ENCODE measurements at places on chromosomes 6 and 20.

- no peak for DNase-seq
Observed at GRCh38 chr6:89144354-89144906, 1.4 kb upstream of the PM20D2 start.

DNA sequence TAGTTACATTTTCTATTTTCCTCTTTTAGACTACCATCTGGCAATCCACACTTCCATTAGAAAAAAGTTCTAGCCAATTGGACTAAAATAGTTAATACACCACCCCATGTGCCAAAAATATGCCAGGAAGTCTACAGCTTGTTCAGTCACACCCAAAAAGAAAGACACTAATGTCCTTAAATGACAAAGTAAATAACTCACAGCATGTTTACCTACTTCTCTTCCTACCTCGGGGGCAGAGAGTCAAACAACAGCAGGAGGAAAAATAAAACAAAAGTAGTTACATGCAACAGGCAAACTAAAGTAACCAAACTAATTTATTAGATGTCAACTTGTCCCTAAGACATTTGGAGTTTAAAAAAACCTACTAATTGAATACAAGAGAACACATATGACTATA, 57.0 kb downstream of the UBE3D start:
- DNase-seq, result no peak

DNA sequence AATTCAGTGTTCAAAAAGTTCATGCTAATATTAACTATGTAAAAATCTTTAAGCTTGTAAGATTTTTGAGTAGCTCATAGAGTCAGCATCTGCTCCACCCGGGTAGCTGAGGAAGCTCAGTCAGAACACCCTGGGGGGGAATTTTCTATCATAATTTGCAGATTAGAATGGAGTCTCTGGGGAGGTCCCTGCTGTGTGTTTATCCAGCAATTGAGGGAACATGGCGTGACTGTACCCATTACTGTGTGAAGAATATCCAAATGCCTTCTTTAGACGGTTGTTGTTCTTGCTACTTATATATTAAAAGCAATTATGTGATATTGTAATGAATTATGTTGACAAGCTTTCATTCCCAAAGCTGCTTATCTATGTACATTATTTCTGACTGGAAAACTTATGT, 64.8 kb downstream of the AIG1 start:
- no peak for DNase-seq

DNA sequence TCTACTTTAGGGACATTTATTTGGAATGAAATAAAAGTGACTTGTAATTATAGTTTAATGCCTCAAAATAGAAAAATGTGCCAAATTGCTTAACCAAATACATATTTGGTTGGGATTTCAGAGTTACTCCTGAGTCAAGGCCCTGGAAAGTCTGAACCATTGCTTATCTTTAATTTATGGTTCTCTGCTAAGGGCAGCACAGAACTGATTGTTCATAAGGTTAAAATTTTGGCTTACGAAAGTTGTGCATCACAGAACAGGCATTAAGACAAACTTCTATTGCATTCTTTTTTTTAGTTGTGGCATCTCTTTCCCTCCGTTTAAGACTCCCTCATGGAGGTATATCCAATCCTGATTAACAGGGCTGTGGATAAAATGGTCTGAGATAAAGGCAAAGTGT, 92.2 kb upstream of the TENT5A start:
- no peak for DNase-seq

- DNase-seq, result no peak
Observed at GRCh38 chr6:108133594-108134179, 32.1 kb upstream of the NR2E1 start.

DNA sequence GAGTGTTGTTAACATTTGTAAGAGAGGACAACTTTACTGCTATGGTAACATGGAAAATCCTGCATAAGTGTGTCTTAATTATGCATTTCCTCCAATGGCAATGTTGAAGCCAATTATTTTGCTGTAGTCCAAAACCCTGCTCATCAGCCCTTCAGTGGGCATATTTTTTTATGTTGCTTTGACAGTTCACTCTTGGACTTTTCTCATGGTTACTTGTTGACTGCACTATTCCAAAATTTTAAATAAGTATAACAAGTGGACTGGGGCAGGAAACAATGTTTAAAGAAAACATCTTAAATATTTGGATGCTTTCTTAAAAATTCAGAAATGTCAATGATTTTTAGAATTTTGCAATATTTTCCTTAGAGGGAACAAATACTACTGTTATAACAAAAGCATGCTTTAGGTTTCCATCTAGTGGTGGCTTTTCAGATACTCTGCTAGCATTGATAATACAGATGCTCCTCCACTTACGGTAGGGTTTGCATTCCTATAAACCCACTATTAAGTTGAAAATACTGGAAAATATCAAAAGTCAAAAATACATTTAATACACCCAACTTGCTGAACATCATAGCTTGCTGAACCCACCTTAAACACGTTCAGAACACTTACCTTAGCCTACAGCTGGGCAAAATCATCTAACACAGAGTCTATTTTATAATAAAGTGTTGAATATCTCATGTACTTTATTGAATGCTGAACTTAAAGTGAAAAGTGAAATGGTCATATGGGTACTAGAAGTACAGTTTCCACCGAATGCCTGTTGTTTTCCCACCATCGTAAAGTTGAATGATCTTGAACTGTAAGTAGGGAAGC, 86.4 kb downstream of the ADGRG6 start:
- no peak for DNase-seq

GRCh38 chr6:141736104-141736503, 396.6 kb upstream of the GJE1 start:
- DNase-seq, result no peak

DNA sequence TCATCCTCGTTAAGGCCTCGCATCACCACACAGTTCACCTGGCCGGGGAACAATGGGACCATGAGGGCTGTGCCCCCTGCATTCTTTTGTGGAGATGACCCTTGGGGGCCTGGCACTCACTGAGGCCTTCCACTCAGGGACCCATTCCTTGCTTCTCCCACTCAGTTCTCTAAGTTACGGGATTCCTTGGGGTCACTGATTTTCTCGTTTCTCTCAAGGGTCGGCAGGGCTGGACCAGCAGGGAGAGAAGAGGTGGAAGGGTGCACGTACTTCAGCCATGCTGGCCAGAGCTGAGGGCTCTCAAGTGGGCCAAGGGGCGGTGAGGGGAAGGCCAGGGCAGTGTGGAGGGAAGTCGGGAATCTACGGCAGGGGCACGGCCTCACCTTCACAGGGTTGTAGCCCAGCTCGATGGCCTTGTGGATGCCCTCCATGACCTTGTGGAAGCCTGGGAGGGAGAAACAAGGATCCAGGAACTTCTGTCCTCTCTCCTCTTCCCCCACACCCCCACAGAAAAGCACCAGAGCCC, 20.8 kb downstream of the MOCS1 start:
- DNase-seq, result no peak

GRCh38 chr6:132733283-132733682, 19.4 kb upstream of the VNN1 start:
- no peak for DNase-seq

DNA sequence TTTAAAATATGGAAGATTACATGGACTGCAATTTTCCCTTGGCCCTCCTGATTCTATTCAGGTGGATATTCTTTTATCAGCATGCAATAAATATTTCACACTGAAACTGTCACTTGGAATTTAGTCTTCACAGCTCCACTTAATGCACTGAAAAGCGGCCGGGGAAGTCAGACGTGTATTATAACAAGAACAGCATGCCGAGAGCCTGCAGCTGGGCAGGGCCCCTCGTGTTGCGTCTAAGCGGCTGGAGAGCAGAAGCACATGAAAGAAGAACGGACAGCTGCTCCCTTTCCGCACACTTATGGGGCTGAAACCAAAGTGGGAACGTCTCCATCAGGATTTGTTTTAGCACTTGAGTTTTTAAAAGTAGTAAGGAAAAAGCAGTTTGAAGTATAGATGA, 57.2 kb downstream of the LYRM4 start:
- no peak for DNase-seq

DNA sequence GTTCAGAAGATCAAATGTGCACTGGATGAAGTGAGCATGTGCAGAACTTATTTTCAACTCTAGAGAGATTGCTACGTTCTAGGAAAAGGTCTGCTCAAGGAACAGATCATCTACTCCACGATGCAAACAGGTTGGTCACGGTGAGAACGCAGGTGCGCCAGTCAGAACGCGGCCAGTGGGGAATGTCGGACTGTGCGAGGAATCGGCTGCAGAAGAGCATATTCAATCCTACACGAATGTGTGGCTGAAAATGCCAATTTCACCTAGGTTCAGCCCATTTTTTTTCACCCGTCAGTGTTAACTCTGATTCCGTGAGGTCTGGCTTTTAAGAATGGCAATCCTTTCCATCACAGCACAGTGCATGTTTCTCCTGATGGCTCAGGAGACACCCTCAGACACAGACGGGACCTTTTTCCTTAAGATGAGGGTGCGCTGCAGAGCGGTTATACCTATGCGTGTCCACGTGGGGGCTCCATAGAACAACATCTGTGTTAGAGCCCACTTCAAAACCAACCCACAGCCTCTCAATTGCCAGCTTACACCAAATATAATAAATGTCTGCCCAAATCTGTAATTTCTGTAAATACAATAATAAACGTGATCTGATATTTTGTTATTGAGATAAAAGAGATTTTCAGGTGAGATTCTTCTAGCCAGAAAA, 250.4 kb downstream of the FOXA2 start:
- DNase-seq, result no peak

DNA sequence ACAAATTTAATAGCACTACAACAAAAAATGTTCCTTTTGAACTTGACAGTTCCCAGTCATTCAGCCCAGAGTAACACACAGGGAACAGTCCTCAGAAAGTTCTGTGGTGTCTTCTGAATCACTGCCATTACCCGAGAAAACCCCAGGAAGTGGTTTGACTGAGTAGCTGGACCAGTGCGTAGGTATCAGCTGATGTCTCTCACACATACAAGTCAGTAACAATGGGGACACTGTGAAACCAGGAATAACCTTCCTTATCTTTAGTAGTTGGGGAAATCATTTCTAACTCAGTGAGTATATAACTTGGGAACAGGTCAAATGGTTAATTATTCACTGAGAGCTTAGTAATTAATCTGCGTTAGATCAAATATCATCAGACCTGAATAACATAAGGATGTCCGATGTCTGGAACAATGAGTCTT, 73.1 kb downstream of the HIVEP2 start:
- peak; percentile 34 for DNase-seq

GRCh38 chr6:148105695-148106094, 236.9 kb upstream of the SASH1 start:
- DNase-seq, result no peak

DNA sequence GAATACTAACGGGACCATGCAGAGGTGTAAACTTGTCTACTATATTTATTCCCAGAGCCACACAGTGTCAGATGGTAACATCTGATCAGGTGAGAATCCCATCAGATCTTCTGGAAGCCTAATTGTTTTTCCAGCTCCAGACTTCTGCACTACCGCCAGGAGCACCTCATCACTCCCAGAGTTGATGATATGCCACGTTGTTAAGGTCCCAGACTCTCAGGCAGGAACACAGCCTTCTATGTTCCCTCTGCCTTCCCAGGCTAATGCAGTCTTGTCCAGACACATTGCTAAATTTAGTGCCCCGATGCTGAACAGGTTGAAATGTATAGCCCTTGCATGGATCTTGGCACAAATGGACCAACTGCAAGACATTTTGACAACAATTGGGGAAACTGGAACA, 86.2 kb downstream of the PROKR2 start:
- DNase-seq, result no peak

DNA sequence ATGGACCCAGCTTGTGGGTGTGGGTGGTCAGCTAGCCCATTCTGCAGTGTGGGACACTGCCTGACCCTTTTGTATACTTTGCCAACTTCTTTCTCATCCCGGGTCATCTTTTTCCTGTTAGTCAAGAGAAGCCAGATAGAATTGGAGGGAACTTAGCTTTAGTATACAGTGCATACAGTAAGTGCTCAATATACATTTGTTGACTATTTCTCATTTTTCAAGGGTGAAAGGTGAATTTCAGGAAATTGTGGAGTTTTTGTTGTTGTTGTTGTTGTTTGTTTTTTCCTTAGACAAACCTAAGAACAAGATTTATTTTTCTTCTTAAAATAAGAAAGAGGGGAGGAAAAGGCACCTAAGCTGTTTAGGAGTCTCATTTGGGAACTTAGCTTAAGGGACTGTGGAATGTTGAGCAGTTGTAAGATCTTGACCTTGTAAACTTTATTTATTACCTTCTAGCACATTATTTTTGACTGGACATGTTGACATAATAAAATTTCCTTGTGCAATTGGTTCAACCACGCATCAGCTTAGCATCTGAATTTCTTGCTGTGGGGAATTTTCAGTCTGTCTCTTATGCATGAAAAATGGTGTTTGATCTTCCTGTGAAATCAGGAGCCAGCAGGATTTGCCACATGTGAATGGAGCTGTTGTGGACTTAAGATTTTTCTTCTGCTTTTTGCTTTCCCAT, 113.6 kb downstream of the ARID1B start:
- DNase-seq, result no peak

- no peak for DNase-seq
Observed at GRCh38 chr6:108616973-108617372, 56.3 kb downstream of the FOXO3 start.

GRCh38 chr6:39929733-39930461, 4.4 kb downstream of the MOCS1 start:
- DNase-seq, result no peak

- no peak for DNase-seq
Observed at GRCh38 chr6:95232446-95232845, 344.9 kb upstream of the MANEA start.

DNA sequence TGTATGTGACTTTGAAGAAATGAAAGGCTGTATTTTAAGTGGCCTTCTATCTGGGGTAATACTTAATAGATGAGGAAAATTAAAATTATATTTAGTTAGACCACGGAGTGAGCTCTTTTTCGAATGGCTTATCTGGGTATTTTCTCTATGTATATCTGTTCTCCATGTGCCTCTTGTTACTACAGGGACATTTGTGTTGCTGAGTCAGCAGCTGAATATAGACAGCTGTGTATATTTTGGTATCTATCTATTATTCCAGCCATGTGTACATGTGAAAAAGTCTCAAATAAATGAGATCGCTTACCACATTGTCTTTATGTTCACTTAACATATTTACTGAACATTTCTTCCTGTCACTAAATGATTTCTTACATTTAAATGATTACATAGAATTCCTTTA, 57.2 kb downstream of the TMEM200A start:
- DNase-seq, result no peak

GRCh38 chr6:163994566-163994965, 580.0 kb downstream of the QKI start:
- no peak for DNase-seq

DNA sequence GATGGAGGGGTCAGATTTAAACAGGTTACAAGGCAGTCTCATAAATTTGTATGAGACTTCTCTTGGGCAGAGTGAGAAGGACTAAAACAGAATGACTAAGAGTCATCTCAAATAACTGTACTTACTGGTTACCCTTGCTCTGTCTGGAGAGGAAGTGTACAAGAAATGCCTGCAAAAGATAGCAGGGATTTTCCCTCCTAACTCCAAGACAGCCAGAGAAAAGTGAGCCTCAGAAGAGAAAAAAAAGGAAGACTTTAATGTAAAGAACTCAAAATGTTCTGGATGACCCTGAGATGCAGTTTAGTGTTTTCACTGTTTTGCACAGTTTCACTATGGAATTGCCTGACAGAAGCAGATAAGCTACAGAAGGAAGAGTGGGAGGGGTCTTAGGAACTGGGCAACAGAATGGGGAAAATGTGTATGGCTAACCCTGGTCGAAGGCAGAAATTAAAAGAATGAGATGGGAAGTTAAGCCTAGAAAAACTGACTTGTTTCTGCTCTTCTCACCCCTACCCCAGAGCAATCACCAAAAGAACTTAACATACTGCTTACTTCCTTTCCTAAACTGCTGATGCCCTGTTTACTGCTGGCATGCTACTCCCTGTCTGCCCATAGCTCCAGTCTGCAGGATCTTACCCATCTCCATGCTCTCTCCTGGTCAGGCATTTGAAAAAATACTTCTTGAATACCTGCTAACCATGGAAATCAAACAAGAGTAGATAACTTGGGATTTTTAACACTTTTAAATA, 98.1 kb upstream of the MARCKS start:
- no peak for DNase-seq
